ENCODE measurements at places on chromosomes 6 and 20.

DNA sequence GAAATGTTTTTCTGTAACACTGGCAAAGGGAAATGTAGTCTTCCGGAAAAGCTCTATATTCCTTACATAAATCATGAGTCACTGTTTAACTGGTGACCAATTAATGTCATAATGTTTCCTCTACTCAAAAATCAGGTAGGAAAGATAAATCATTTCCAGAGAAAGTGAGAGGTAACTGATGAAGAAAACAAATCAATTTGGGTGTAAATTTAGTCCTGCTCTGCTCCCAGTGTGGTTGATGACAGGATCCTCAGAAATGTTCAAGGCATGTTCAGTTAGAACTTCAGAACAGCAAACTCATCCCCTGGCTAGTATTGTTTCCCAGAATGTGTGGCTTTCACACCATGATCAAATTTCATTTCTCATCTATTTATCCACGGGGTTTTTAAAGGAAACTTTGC is 38.8 kb upstream of the SPACA1 start:
- DNase-seq: no peak

GRCh38 chr6:11923621-11924020 is 88.5 kb upstream of the HIVEP1 start:
- no peak for DNase-seq

- no peak for DNase-seq
These were observed 189.8 kb upstream of the CEP162 start for GRCh38 chr6:84417260-84417659.

DNA sequence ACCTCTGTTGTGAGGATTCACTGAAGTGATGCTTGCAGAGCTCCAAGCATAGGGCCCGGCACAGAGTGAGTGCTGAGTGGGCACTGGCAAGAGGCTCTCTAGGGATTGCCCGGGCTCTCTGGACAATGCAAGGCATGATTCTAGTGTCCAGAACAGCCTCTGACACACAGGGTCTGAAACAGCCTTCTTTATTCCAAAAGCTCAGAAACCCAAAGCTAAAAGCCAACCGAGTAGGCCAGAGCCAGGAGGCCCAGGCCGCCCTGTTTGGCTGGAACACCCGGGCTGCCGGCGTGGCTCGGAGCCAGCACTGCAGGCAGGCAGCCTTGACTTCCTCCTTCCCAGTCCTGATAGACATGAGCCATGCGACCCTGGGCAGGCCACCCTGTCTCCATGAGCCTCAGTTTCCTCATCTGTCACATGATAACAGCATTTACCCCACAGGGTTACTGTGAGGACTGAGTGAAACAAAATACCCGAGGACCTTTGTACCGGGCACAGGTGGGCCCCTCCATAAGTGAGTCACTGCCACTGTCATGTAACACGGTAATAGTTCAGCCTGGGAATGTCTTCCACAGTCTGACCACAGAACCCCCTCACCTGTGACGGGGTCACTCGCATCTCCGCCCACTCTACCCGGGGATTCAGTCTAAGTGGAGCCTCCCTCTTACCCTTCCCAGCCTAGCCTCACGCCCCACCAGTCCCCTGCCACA is 51.5 kb downstream of the PTPRT start:
- DNase-seq: no peak

GRCh38 chr20:58143531-58143930 is 84.9 kb downstream of the ANKRD60 start:
- no peak for DNase-seq

- DNase-seq: no peak
These were observed 188.2 kb downstream of the NFATC2 start for GRCh38 chr20:51354191-51354768.

- no peak for DNase-seq
These were observed 58.5 kb downstream of the OGFRL1 start for GRCh38 chr6:71347119-71347518.

DNA sequence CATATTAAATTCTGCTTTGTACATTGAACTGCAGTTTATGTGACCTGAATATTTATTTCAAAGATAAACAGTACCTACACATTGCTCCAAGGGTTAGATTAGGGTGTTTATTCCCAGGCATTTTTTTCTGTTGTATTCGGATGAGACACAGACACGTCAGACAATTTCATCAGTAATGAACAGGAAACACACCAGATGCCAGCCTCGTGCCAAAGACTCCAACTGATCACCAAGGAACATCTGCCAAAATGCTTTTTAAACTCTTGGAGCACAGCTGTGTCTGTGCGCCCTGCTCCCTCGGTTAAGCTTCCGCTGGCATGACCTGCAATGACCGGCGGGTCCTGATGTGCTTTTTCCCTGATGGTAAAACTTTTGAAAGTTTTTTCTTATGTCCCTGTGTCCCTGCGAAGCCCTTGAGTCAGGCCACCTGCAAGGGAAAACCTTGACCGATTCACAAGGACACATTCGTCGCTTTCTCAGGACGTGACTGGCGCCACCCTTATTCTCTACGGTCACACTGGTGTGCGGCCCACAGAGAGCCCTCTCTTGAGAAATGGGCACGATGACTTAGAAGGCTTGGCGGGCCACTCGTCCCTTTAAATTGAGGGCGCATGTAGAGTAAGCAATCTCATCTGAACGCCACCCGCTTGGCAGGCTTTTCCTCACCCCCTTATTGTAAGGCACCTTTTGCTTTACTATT is 173.9 kb downstream of the QKI start:
- DNase-seq: peak; percentile 5

GRCh38 chr20:39745380-39745779 is 783.2 kb downstream of the DHX35 start:
- no peak for DNase-seq

- DNase-seq: peak; percentile 12
These were observed 23.0 kb upstream of the CD24 start for GRCh38 chr6:106997392-106998158.

DNA sequence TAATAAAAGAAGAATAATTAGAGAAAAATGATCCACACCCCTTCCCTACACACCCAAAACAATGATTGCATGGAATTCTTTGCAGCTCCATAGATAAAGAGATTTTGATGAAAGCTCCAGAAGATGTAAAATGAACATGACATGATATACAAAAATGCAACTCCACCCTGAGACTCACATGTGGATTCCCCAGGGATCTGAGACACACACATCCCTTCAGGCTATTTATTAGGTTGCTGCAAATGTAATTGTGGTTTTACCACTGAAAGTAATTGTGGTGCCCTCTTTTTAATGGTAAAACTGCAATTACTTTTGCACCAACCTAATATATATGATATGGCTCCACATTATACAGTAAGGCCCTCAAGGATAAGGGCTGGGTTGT is 40.4 kb upstream of the TBC1D7 start:
- DNase-seq: no peak

- peak; percentile 46 for DNase-seq
These were observed 1.2 kb downstream of the CHMP4B start for GRCh38 chr20:33812152-33812849.

DNA sequence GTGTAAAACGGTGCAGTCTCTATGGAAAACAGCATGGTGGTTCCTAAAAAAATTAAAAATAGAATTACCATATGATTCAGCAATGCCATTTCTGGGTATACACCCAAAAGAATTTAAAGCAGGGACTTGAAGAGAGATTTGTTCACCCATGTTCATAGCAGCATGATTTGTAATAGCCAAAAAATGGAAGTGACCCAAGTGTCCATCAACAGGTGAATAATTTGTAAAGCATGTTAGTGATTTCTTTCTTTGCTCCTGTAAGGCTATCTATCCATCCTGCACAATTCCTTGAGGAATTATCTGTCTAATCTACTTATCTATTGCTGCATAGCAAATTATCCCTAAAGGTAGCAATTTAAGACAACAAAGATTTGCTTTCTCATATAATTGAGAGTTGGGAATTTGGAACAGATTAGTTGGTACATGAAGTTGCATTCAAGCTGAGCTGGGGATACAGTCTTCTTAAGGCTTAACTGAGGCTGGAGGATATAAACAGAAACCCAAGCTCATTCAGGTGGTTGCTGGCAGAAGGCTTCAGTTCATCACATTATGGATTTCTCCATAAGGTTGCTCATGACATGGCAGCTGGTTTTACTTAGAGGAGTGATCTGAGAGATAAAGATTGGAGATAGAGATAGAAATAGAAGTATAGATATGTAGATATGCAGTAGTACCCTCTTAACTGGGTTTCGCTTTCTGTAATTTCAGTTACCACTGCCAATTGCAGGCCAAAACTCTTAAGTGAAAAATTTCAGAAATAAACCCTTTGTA is 62.0 kb downstream of the IL22RA2 start:
- no peak for DNase-seq

GRCh38 chr6:22332711-22333110 is 35.9 kb upstream of the PRL start:
- peak; percentile 44 for DNase-seq

DNA sequence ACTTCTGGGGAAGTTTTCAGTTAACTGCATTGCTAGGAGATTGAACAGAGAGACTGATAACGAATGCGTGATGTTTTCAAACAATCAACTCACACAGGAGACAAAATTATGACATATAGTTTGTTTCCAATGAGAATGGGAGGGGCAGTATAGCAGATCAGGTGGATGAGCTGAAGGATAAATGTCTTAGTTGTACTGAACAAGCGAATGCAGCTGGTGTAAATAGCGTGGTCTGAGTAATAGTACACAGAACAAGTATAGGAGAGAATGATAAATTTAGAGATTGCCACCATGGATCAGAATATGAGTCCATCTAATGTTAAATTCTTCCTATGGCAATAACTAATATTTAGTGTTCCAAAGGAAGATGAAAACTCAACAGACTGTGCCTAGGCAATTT is 858.6 kb downstream of the EYS start:
- DNase-seq: no peak

DNA sequence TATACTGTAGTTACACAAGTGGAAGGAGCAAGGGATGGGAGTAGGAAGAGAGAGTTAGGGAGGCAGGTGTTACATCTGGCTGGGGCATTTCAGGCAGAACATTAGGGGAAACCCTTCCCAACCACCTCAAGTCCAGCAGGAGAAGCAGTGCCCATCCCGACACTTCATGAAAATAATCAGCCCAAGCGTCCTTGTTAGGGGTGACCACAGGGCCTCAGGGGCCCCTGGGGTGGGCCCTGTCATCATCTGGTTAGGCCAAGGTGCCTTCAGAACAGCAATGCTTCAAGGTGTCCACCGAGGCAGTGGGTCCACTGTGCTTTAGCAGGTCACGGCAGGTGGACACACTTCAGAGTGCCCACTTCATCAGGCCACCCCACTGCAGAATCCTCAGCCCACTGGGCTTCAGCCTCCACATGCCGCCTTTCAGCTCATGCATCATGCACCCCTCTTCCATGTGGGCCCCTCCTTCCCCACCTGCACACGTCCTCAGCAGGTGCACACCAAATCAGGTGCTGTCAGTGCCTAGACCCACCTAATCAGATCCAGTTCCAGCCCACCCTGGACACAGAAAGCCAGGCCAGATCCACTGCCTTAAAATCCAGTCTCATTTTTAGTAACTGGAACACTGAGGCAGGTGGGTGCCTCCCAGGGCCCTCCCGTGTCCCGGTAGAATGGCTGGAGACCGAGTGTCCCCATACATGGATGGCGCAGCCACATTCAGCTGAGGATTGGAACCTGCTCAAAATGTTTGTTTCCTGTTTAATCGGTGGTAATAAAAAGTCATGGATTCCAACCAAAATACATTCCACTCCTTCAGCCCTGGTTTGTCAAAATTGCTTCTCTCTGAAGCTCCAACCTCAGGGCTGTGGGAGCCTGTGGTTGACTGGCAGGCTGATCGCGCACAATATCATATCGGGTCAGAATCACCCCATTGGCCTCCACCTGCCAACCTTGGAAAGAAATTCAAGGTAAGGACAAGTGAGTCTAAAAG is 99.5 kb downstream of the ANKRD60 start:
- DNase-seq: no peak

DNA sequence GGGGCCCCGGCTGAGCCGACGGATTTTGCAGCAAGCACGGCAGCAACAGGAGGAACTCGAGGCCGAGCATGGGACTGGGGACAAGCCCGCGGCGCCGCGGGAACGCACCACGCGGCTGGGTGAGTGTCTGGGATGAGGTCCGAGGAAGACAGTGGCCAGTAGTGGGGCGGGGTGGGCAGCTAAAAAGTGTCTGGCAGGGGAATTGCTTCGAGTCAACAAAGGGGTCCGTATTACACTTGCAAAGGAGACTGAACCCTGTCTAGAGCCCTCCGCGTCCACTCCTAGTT is 356 bp downstream of the BYSL start:
- DNase-seq: no peak

DNA sequence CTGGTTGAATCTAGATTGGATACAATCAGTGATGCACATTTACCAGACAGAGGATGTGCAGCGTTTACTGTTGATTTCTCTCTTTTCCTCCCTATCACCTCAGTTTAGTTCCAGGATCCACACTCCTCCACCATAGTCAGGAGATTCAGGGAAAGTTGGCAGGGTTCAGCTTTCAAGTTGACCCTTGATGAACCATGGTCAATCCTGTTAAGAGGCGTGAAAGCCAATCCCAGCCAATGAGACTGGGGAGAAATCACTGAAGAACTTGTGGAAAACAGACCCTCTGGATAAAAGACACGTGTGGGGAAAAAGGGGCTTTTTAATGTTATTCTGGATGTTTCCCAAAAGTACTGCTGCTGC is 19.2 kb upstream of the SCP2D1 start:
- no peak for DNase-seq

GRCh38 chr6:123902738-123903313 is 99.2 kb downstream of the NKAIN2 start:
- DNase-seq: no peak

DNA sequence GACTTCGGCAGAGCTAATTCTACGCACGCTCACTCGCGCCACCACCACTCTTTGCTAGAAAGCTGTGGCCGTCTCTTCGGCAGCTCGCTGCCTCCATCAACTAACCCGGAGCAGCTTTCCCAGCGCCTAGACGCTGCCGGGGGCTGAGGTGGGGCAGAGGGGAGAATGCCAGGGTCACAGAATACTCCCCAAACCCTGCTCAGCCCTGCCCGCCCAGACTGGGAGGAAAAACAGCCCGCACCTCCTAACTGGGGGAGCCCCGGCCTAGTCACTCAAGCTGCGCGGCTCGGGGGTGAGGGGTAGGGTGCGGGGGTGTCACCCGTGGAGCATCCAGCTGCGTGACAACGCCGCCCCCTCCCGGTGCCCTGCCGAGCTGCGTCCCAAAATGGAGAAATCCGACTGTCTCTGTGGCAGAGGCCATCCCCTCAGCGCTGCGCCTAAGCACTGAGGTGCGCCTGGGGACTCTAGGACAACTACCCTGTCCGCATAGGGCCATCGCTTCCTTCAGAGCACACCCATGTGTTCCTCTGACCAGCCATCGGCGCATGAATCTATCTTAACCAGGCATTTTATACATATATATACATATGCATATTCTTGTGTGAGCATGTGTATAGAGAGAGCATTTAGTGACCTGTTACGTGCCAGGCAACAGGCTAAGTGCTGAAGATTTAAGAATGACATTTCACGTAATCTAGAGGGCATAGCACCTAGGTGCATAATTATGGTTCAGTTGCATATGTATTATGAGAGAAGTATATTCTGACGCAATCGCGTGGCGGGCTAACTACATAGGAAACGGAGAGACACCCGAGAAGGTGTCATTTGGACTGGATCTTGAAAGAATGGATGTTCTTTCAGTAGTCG is 1.5 kb upstream of the TENT5A start:
- no peak for DNase-seq

GRCh38 chr6:89509777-89510281 is 76.9 kb downstream of the ANKRD6 start:
- DNase-seq: no peak

GRCh38 chr6:28315628-28316027 is 20.3 kb downstream of the ZSCAN31 start:
- no peak for DNase-seq

- no peak for DNase-seq
These were observed 413.5 kb downstream of the CDC5L start for GRCh38 chr6:44800784-44801592.

Measured in AG09319 (cell line).